ENCODE measurements at places on chromosomes 16 and 17. TPM values are rescaled to one million over a fixed set of nuclear protein-coding genes. Genes with fewer than 3 reads are reported as not detected.
A peak's percentile ranks its signal among the peaks of the same experiment; 100 is the strongest.

Gene ABCC6
- 2.1 TPM for total RNA-seq

Gene ADAM11
- 27.2 TPM for total RNA-seq

Gene G6PC1
- total RNA-seq: not detected

Gene SCARF1
- 13.1 TPM for total RNA-seq

Gene HS3ST4
- not detected for total RNA-seq

DNA sequence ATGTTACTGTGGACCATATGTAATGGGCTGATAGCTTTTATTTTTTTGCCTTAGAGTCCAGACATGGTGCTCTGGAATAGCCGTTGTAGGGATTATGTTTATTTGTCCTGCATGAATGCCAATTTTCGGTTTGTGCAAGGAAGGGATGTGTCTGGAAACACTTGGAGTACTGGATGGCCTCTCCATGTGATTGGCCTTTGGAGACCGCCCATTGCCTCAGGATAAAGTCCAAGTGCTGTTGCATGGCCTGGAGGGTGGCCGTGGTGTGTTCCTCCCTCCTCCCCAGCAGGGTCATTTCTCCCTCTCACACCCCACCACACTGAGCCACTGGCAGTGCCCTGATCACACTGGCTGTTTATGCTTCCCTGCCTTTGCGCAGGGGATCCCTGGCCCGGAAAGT lies 93.9 kb downstream of the MSI2 start:
- no peak for DNase-seq

GRCh38 chr16:67593288-67593687 lies 31.0 kb downstream of the CTCF start:
- no peak for DNase-seq

DNA sequence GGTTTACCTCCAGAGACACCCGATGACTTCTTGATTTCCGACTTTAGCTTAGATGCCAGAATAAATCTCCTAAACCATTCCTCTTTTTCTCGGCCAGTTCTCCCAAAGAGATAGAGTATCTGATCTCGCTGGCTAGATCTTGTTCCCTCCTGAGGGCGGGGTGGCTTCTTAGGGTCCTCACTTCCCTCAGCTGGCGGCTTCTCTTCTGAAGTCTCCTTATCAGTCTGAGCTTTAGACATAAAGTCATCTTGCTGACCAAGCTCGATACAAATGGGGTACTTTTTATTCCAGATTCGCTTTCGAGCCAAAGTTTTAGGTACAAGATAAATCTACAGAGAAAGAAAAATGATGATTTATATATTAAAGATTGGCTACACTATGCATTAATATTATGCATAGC lies 63.6 kb upstream of the ERN1 start:
- no peak for DNase-seq

DNA sequence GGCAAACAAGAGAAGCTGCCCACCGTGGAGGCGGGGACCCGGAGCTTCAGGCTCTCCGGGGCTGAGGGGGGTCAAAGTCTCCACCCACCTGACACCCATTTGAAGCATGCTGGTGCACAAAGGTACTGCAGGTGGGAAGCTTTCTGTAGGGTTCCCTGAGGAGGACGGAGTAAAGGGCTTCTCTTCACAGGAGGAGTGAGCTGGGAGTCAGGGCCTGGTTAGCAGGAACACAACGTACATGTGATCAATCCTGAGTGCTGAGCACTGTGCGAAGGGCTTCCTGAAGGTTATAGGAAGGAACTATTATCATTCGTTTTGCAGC lies 252.9 kb upstream of the RPL38 start:
- no peak for DNase-seq

DNA sequence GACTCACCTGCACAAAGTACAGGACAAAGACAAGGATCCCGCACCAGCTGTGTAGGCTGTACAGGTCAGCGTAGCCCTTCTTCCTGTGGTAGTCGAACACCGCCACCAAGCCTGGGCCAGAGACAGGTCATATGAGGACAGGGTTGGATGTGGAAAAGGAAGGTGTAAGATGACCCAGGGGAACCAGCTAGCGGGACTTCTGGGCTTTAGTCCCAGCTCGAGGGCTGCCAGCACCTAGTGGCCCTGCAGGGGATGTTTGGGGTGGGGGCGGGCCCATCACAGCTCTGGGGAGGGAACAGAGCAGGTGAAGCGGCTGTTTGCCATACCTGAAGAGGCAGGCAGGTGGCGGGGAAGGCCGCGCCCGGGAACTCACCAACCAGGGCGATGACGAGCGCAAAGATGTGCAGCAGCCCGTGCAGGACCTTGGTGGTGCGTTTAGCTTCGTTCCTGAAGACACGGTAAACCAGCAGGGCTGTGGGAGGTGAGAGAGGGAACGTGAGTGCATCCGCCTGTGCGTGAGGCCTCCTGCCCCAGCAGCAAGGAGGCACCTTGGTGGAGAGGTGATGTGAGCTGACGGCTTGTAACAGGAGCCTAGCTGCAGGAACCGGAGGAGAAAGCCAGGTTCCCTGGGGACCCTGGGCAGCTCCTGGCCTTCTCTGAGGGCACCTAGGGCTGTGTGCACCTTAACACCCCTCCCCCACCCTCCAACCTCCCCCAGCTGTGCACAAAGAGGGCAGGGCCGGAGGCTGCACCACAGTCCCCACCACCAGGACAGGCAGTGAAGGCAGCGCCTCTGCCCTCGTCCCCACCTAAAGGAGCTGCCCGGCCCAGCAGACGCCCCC lies 10.2 kb downstream of the CYB561 start:
- DNase-seq: no peak

DNA sequence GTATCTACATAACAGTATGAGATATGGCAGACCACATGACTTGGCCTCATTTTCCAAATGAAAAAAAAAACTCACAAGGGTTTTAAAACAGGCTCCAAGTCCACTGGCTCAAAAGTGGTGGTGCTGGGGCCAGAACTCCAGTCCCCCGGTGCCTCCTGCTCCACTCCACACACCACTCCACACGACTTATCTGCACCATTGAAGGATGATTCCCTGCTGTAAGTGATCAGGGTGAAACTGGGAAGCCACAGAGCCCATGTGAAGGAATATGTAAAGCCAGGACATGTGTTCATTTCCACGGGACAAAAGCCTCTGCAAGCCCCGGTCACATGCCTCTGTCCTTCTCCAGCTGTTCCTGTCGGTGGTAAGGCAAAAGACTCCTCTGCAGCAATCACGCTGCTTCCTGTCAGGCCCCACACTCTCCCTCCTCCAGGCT lies 97.2 kb downstream of the ZNF18 start:
- peak; percentile 45 for DNase-seq

GRCh38 chr17:62859146-62859545 lies 51.0 kb upstream of the MARCHF10 start:
- DNase-seq: no peak

DNA sequence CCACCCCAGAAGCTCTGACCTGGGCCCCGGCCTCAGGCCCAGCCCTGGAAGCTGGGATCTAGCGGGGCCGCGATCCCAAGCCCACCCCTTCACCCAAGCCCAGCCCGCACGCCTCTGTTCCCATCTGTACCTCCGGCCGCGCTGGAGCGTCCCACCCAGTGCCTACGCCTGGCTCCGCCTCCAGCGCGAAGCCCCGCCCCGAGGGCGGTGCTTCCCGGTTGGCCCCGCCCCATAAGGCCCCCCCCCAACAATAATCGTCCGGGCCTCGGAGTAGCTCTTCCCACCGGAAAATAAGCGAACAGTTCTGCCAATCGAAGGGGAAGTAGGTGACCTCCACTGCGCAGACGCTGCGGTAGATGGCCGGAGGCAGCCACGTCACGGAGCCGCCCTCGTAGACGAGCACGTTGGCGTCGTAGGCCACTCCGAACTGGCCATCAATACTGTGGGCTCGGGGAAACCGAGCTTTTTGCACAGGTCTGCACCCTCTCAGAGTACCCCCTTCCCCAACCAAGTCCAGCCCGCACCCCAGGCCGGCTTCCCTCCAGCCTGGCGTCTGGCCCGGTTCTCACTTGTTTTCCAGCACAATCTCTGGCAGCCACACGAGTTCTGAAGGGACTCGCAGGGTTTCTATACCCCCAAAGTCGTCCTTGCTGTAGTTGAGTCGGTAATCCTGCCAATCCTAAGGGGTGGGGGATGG lies 1.1 kb downstream of the CHRNE start:
- DNase-seq: peak; percentile 66

- peak; percentile 80 for DNase-seq
Observed at GRCh38 chr16:22300427-22301071, 3.3 kb downstream of the POLR3E start.

Data from left ventricle myocardium superior (tissue), 1 donor.